Thoracic aorta (tissue), 2 donors: ENCODE measurements at places on chromosomes 7 and 10.
A peak's percentile ranks its signal among the peaks of the same experiment; 100 is the strongest.

GRCh38 chr10:77566914-77567566 lies 70.6 kb downstream of the KCNMA1 start:
- no peaks in the 10 kb centered on the region for H3K27me3 ChIP-seq
- H3K4me3 ChIP-seq: no peak overlapping the region
- no peak for DNase-seq
- peak overlapping the region; percentile 16 for H3K27ac ChIP-seq
- no peaks in the 10 kb centered on the region for H3K36me3 ChIP-seq

GRCh38 chr7:41256186-41256945 lies 446.5 kb downstream of the INHBA start:
- no peak for DNase-seq
- H3K27me3 ChIP-seq: no peaks in the 10 kb centered on the region
- H3K36me3 ChIP-seq: no peaks in the 10 kb centered on the region
- no peaks in the 10 kb centered on the region for H3K4me1 ChIP-seq

DNA sequence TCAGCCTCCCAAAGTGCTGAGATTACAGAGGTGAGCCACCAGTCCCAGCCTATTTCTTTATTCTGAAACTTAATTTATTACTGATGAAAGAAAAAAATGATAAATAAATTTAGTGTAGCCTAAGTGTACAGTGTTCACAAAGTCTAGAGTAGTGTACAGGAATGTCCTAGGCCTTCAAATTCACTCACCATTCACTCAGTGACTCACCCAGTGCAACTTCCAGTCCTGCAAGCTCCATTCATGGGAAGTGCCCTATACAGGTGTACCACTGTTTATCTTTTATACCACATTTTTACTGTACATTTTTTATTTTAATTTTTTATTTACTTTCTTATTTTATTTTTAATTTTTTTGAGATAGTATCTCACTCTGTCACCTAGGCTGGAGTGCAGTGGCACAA lies 12.2 kb downstream of the MRLN start:
- no peak for DNase-seq
- H3K36me3 ChIP-seq: no peaks in the 10 kb centered on the region
- H3K27ac ChIP-seq: no peak overlapping the region
- H3K4me1 ChIP-seq: no peaks in the 10 kb centered on the region
- no peak overlapping the region for H3K4me3 ChIP-seq
- H3K27me3 ChIP-seq: no peaks in the 10 kb centered on the region

- no peak overlapping the region for H3K27ac ChIP-seq
- no peaks in the 10 kb centered on the region for H3K4me1 ChIP-seq
- no peak for DNase-seq
- H3K27me3 ChIP-seq: peaks cover 6% of the 10 kb centered on the region
- no peaks in the 10 kb centered on the region for H3K36me3 ChIP-seq
These were observed 51.6 kb downstream of the PRLHR start for GRCh38 chr10:118543714-118544400.

GRCh38 chr10:32379318-32379949 lies 32.5 kb upstream of the EPC1 start:
- no peak for DNase-seq
- H3K27ac ChIP-seq: peak overlapping the region; percentile 92
- H3K4me1 ChIP-seq: peaks cover 11% of the 10 kb centered on the region
- H3K36me3 ChIP-seq: no peaks in the 10 kb centered on the region
- H3K27me3 ChIP-seq: no peaks in the 10 kb centered on the region

- no peak overlapping the region for H3K27ac ChIP-seq
- H3K27me3 ChIP-seq: no peaks in the 10 kb centered on the region
- no peak overlapping the region for H3K4me3 ChIP-seq
- H3K36me3 ChIP-seq: no peaks in the 10 kb centered on the region
These were observed 128.4 kb downstream of the ADAM12 start for GRCh38 chr10:126259760-126260479.

GRCh38 chr7:69374044-69374425 lies 224.2 kb upstream of the AUTS2 start:
- H3K36me3 ChIP-seq: no peaks in the 10 kb centered on the region
- DNase-seq: no peak
- H3K4me3 ChIP-seq: peak overlapping the region; percentile 10
- H3K27ac ChIP-seq: no peak overlapping the region
